ENCODE measurements at places on chromosomes 12 and 14.
A peak's percentile ranks its signal among the peaks of the same experiment; 100 is the strongest.

GRCh38 chr14:102975662-102976061 is 53.2 kb downstream of the AMN start:
- DNase-seq = no peak

DNA sequence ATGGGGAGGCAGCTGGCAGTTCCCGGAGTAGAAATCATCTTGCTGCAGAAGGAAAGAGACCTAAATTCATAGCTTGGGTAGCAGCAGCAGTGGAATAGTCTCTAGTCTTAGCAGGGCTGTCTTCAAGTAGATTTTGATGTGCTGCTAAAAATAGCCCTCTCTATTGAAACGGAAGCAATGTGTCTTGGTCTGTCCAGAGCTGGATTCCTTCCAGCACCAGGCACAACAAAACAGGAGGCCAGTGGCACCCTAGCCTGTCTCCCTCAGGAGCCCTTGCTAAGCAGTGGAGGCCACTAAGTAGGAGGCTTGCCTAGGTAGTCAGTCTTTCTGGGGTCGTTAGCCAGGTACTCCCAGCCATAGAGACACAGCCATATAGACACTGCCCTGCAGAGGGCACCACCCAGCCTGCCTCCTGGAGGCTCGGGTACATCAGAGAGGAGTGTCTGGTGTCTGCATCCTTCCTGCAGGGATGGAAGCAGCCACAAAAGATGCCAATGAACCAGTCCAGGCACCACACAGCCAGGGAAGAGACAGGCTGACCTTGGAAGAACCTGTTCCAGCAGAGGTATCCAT is 97.5 kb downstream of the CRACR2A start:
- DNase-seq = peak; percentile 56

DNA sequence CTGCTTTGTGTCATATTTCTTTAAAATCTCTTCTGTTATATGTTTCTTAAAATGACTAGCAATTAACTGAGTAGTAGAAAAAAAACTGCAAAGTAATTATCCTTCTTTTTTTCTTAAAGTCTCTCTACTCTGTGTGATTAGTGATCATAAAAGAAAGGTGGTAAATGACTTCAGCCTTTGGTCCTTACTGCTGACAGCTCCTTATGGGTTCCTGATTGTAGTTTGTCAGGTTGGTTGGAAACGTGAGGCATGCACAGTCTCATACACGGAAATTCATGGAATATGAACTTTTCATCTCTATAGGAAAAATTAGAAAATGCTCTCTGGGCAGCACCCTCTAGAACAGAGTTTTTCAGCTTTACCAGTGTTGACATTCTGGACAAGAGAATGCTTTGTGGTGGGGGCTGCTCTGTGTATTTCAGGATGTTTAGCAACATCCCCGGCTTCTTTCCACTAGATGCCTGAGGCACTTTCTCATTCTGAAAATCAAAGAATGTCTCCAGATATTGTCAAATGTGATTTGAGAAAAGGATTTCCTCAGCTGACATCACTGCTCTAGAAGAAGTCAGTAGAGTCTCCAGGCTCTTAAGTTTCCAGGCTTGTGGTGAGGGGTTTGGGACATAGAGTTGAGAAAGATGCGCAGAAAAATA is 121.0 kb downstream of the PIK3C2G start:
- no peak for DNase-seq

GRCh38 chr14:101132588-101132987 is 229.1 kb upstream of the RTL1 start:
- DNase-seq = no peak

GRCh38 chr12:94182986-94183707 is 34.8 kb downstream of the PLXNC1 start:
- no peak for DNase-seq

- no peak for DNase-seq
Observed at GRCh38 chr12:120999191-121000120, 16.8 kb downstream of the C12orf43 start.

GRCh38 chr12:57266681-57267080 is 15.7 kb upstream of the STAC3 start:
- DNase-seq = no peak

DNA sequence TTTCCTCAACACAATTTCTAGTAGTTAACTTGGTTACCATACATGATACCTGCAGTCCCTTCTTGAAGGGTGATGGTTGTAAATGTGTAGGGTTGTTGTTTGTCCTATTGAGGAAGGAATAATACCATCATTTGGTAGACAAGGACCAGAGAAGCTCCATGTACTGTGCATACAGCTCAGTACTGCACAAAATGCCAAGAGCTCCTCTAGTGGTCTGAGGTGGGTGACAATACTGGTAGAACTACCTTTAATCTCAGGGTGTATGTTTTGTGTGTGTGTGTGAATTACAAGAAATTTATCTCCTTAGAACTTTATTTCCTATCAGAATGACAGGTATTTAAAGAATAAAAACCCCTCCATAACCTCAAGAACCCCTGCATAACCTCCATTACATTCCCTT is 575.3 kb downstream of the TMTC2 start:
- no peak for DNase-seq

DNA sequence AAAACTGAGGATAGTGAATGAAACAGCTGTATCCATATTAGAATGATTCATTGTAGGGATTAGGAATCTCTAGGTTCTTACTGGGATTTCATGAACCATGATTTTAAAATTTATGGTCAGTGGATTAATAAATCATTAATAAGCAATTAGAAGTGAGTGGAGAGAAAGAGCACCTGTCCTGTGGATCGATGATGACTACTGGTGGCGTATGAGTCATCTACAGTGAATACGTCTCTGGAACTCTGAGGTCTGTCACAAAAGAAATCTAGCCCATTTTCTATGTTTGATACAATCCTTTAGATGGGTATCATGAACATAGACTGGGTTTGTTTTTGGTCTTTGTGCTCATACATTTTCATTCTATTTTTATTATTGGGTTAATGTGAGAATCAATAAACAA is 77.3 kb upstream of the RTL1 start:
- DNase-seq = no peak

- DNase-seq = no peak
Observed at GRCh38 chr12:25051656-25052195, 102.8 kb upstream of the BCAT1 start.

DNA sequence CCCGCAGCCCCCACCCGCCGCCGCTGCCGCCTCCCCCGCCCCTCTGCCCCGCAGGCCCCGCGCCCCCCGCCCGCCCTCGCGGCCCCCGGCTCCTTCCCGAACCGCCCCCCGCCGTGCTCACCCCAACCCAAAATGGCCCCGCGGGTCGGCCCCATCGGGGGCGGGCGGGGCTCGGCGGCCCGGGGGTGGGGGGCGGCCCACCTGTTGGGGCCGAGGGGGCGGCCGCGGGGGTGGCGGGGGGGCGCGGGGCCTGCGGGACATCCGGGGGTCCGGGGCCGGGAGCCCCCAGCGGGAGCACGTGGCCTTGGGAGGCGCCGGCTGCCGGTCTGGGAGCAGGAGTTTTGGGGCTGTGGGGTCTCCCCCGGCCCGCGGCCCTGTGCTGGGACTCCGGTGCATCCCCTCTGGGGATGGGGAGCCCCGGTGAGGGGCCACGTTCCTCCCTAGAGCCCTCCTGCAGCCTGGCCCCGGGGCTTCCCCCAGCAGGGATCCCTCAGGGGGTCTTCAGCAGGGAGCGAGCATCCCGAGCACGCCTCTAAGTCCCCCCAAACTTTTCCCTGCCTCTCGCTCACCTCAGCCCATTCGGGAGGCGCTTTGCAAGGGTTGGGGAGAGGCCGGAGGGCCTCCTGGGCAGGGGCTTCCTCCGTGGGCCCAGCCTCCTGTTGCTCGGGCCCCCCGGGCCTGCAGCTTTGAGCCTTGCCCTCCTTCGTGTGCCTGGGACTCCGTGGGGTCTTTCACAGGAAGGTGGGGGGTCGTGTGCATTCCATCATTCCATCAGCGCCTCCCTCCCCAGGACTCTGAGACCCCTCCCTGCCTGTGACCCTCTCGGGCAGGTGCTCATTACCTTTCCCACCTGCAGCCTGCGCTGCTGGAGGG is 710 bp downstream of the MTA1 start:
- no peak for DNase-seq

GRCh38 chr14:24954037-24954699 is 95.8 kb downstream of the STXBP6 start:
- no peak for DNase-seq

- no peak for DNase-seq
Observed at GRCh38 chr12:11764837-11765236, 115.4 kb downstream of the ETV6 start.

DNA sequence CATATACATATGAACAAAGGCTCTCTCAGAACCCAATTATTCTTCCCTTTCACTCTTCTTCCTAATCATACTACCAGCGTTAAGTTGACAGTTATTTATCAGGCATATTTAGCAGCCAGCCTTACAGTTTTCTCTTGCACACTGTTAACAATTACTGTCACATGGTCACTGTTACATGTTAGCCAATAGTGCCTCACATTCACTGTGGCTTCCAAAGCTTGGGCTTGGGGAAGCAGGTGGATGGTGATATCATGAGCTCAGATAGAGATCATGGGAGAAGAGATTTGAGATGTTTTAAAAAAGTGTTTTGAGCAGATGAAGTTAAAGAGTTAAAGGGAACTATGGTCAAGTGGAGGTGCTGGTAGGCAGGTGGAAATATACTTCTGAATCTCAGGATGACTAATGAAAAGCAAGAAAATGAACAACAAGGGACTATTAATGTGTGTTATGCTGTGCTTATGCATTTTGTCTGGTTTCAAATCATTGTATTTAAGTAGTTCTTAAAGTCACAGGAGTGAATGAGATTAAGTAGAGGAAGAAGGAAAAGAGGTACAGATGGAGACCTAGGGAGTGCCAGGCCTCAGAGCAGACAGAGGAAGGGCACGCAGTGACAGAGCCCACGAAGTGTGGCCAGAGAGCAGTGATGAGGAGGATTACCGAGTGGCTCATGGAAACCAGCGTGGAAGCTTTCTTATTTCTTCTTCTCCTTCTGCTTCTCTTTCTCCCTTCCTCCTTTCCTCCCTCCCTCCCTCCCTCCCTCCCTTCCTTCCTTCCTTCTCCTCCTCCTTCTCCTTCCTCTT is 39.6 kb downstream of the BICD1 start:
- no peak for DNase-seq

DNA sequence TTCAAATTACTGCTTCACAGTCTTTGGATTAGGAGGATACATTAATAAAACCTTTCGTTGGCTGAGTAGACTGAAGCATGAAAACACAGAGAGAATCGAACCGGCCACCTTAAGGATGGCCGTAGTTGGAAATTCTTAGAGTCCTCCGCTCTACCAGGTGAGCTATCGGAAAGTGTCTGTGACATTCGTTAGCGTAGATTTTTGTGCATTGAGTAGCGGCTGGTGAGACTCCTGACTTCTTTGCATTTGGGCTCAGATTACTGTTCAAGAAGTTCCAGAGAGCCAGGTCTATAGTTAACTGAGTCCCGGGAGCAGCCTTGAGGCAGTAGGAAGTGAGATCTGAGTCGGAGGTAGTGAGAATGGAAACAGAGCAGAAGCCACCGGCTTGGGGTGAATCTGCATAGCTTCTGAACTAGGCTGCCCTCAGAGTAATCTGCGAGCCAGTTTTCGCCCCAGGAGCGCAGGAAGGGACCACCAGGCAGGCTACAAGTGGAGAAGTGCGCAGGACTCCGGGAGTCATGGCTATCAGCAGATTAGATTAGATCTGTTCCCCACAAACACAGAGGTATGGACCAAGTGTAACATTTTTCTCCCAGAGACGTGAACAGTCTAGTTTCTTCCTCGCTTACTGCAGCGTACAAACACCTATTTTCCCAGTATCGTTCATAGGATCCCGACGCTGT is 11.0 kb downstream of the OR6S1 start:
- no peak for DNase-seq

DNA sequence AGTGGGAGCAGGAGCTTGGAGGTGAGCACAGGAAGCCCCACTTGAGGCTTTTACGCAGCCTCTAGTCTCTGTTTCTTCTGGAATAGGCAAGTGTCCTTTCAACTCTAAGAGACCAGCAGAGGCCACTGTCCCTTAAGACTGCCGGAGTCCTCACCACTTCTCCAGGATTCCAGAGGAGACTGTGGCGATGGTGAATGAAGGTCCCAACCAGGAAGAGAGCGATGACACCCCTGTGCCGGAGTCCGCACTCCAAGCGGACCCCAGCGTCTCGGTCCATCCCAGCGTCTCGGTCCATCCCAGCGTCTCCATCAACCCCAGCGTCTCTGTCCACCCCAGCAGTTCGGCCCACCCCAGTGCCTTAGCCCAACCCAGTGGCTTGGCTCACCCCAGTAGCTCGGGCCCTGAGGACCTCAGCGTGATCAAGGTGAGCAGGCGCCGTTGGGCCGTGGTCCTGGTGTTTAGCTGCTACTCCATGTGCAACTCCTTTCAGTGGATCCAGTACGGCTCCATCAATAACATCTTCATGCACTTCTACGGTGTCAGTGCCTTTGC is 442 bp downstream of the FLVCR2 start:
- peak; percentile 88 for DNase-seq

DNA sequence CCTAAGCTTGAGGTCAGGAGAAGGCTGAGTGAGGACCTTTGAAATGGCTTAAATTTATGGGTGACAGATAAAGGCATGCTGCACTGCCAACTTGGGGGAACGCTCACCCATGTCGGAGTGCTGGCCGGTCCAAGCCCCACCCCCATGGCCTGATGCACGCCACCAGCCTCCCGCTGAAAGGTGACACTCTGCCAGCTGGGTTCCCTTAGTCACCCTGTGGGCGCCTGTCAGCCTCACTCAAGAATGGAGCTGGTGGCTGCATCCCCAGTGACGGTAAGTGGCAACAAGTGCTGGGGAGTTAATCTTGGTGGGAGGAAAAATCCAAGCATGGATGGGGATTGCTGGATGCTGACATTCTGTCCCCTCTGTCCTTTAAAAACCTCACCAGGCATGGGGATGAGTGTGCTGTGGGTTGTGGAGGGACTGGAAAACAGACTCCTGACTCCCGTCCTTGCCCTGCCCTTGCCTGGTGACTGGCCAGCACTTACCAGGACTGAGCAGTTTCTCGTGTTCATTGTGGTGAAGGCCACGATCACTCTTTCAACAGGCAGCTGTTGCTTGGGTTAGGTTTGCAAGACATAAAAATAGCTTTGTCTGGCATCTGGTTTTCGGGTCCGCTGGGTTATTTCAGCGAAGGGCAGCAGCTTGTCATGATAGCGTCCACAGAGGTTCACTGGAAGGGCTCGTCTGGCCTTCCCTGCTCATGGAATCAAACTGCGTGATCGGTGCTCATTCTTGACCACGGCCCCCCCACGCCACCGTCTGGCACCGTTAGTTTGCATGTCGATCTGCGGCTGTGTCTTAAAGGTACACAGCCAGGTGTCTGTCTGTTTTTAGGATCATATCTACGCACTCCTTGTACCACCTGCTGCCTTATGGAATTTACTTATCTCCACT is 15.0 kb downstream of the ACACB start:
- DNase-seq = no peak

- DNase-seq = no peak
Observed at GRCh38 chr12:103758310-103759089, 82.5 kb downstream of the NT5DC3 start.

DNA sequence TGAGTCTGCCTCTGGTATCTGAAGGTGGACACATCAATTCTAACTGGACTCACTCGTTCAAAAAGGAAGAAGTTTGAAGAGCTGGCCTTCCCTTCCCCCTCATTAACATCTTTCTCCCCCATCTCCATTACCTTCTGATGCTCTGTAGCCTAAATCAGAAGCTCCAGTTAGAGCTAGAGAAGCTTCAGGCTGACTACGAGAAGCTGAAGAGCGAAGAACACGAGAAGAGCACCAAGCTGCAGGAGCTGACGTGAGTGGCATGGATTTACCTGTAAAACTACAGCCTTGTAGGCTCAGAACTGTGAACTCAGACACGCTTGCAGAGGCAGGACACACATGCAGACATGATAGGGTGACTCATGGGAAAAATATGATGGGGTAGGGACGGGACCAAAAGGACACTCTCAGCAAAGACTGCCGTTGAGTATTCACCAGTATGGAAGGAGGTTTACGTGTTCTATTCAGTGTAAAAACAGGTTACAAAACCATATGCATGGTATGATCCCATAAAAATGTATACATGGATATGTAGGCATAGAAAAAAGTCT is 14.3 kb upstream of the PIP4K2C start:
- DNase-seq = no peak

Measured in lower leg skin (tissue), 4 donors.